ENCODE measurements at places on chromosomes 7 and 10.

- DNase-seq, result no peak
These were observed 20.2 kb downstream of the TOMM7 start for GRCh38 chr7:22802426-22802825.

DNA sequence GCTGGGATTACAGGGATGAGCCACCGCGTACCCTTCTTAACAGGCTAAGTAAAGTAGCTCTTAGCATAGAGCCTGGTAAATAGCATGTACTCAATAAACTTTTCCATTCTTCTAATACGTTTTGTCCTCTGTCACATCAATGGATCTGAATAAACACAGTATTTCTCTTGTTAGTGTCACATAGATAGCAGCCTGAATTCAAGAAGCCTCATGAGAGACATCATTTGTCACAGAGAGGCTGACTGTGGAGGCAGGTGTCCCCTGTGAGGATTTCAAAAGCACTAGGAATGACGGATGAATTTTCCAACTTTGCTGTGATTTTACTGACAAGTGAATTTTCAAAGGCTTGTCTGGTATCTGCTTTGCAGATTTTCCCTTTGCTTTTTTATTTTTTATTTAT, 82.6 kb upstream of the CDC14C start:
- no peak for DNase-seq

DNA sequence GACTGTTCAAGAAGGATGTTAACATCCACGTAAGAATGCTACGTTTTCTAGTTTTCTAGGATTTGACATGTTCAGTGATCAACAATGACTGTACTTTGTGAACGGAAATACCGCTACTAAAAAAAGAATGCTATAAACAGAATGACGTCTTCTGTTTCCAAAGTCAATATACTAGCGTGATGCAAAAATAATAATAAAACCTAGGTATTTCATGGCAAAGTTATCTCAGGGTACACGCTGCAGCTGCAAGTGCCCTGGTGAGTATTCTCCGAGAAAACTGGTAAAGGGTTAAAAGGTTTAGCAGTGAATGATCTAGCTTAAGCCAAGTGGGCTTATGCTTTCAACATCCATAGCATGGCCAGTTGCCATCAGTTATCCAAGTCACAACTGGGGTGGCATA, 653.3 kb upstream of the PFKP start:
- DNase-seq, result no peak

DNA sequence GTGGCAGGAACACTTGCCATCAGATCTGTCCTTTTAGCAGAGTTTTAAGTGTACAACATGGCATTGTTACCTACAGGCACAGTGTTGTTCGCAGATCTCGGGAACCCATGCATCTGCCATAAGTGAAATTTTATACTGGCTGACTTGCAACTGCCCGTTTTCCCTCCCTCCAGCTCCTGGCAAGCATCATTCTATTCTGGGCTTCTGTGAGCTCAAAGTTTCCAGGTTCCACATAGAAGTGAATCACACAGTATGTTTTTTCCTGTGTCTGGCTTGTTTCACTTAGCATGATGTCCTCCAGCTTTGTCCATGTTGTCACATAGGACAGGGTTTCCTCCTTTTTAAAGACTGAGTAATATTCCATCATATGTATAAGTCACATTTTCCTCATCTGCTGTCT, 56.6 kb downstream of the C10orf143 start:
- no peak for DNase-seq

- no peak for DNase-seq
These were observed 194.4 kb downstream of the MYOF start for GRCh38 chr10:93287775-93288174.

DNA sequence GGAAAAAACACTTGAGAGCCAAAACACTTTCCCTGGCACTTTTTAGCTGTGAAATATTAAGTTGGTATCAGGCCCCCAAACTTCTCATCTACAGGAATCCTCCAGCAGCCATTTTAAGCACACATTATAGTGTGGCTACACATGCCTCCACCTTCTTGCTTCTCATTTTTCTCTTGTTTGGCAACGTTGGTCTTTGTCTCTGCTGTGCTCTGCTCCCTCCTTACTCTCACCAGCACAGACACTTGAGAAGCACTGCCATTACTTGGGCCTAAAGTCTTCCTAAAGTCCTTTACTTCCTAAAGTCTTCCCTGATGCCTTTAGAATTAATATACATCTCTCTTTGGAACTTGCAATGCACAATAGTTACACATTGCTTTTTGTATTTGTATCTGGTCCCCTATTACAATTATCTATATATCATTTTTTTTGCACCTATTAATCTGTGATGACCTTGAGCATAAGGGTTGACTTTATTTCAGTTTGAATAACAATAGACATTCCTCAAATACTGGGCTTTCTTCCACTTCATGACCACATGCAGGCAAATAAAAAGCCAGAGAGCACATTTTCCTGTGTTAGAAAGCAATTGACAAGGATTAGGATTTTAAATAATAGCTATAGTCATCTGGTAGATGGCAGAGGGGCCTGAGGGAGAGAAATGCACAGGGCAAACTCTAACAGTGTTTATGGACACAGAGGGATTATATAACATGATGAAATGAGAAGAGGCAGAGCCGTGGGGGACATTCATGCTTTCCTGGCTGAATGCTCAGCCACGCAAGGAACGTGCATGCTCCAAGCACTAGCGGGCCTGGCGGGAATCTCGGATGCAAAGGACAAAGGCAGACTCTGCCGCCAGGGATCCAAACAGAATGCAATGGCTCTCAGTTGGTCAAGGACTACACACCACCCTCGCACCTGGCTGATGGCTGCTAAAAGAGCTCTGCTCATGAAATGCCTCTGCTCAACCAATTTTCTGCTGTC, 99.3 kb downstream of the CDC14C start:
- no peak for DNase-seq

- DNase-seq, result no peak
These were observed 149.7 kb downstream of the LRRTM3 start for GRCh38 chr10:67075491-67075971.

DNA sequence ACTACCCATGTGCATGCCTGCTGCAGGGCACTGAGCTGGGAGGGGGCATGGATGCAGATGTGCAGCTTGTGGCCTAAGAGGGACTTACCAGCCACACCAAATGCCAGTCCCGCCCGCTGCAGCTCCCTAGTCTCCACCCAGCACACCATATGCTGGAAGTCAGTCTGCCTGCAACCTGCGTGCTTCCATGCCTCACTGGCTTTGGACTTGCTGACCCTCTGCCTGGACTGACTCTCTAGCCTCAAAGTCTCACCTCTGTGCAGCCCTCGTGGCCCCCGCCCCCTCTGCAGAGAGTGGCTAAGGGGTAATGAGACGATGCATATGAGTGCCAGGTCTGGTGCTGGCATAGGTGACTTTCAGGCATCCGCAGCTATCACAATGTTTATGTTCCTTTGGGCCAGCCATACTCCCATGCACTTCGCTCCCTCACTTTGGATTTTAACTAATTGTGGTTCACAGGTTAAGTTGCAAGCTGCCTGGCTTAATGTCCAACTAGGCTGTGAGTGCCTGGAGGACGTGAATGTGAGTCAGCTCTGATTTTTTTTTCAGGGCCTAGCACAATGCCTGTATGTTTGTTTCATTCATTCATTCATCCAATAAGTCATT, 21.7 kb downstream of the TRIM8 start:
- DNase-seq, result no peak

- DNase-seq, result no peak
These were observed 50.9 kb upstream of the MGMT start for GRCh38 chr10:129416155-129416554.

GRCh38 chr7:4667776-4668509, 14.2 kb upstream of the FOXK1 start:
- DNase-seq, result no peak

GRCh38 chr7:37916673-37917660, at the start of gene SFRP4:
Gene SFRP4 (minus strand): TSS chr7:37916817. CDS start chr7:37916537, 280 bp downstream.
- DNase-seq, result no peak

DNA sequence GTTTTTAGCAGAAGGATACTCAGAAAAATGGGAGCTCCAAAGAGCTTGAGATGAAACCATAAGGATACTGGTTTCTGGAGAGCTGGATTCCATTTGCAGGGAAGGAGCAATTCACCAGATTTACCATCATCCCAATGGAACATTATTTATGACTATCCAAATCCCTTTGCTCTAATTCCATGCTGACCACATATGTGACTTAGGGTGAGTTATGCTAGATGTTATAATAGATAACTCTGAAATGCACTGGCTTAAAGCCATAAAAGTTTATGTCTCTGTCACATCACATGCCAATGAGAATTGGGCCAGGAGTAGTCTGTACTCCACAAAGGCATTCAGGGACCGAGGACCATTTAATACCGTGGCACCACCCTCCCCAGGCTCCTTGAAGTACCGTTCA, 185.2 kb downstream of the SKIDA1 start:
- DNase-seq, result no peak

DNA sequence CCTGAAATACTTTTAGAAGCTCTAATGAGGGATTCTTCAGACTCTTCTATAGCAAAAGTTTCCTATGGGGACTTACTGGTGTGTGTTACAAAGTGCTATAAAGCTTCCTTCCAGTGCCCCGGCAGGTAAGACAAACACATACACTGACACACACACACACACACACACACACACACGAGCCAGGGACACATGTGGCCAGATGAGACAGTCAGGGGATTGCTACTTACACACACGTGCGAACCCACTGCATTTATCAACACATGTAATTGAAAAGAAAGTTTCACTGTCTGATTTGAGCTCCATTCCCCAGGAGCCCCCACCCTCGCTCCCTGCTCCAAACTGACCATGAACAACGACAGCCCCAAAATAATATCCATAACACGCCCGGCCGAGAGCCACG, 119.8 kb downstream of the PRPF18 start:
- DNase-seq, result no peak

GRCh38 chr10:72025832-72026231, 61.6 kb downstream of the CHST3 start:
- DNase-seq, result no peak

DNA sequence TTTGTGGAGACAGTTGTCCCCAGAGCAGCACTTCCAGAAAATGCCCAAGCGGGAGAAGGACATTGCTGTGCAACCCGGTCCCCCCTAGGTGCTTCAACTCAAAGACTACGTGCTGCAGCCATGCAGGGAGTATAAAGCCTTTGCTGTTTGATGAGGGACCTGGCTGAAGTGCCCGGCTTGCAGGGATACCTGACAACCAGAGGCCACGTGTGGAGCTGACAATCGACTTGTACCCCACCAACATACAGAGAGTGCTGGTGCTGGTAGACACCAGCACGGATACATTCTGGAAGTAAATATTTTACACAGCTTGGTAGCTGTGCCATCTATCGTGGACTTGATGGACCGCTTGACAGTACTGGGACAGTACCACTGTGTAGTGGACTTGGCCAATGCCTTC, 240.6 kb downstream of the CACNA2D1 start:
- DNase-seq, result no peak

DNA sequence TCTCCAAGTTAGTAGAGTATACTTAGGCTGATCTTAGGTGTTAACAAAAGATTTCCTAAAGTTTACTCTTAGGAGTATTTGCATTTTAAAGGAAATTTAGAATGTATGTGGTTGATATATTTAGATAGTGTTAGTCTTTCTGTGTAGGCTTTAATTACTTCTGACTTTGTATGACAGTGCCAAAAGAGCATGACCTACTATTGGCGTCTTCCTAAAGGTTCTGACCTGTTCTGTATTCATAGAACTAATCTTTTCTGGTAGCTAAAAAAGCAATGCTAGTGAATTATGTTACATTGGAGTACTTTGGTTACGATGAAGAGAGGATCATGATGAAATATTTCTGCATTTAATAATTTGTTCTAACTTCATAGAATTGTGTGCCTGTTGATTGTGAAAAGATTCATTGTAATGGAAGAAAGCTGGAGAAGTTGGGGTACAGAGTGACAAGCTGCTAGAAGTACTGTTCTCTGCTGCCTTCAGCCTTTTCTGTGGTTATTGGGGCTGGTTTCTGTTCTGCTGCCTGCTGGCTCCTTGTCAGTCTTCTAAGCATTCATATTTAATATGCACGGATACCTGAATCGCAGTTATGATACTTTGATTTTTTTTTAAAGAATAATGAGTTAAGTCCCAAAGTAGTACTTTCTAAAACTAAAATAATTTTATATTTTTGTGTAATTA, 13.2 kb downstream of the WAC start:
- no peak for DNase-seq

DNA sequence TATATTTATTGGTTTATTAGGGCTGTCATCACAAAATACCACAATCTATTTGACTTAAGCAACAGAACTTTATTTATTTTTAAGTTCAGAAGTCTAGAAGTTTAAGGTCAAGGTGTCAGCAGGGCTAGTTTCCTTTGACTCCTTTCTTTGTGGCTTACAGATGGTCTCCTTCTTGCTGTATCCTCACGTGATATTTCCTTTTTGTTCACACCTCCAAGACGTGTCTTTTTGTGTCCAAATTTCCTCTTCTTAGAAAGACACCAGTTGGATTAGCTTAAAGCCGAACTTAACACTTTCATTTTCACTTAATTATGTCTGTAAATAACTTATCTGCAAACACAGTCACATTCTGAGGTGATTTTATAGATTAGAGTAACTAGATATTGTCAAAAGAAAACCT, 631.4 kb upstream of the POT1 start:
- no peak for DNase-seq

- DNase-seq, result no peak
These were observed 10.6 kb downstream of the VIM start for GRCh38 chr10:17238445-17239291.

DNA sequence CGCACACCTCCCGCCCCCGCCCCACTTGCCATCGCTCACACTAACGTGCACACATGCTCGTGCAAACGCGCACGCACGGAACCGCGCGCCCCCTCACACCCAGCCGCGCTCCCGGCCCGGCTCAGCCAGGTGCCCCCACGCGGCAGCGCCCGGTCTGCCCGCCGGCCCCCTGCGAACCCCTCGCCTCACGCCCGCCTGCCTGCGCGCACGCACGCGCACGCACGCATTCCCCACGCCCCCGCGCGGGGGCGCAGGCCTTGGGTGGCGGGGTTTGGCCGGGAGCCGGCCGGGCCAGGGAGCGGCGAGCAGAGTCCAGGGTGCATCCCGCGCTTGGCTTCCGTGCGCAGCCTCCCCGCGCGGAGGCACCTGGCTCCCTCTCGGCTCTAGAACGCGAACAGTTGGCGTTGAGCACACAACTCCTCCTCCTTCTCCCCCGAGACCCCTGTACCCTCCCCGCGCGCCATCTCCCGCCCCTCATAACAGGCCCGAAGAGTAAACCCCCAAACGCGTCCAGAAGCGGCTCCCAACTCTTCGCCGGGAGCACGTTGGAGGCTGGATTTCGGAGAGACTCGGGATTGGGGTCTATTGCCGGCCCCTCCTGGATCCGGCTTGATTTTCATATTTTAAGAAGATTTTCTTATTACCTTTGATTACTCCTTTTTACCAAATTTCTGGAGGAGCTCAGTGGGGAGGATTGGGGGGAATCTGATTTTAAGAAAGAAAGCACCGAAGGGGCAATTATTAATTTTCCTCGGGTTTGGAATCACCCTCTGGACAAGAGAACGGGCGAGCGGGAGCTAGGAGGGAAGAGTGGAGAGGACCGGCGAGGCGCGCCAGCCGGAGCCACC, 527 bp upstream of the SORCS3 start:
- DNase-seq, result no peak

- no peak for DNase-seq
These were observed 2.7 kb upstream of the PRKRIP1 start for GRCh38 chr7:102393467-102393866.

- DNase-seq, result no peak
These were observed 60.9 kb downstream of the RELN start for GRCh38 chr7:103928581-103928980.
